ENCODE measurements at places on chromosomes 4 and X.

DNA sequence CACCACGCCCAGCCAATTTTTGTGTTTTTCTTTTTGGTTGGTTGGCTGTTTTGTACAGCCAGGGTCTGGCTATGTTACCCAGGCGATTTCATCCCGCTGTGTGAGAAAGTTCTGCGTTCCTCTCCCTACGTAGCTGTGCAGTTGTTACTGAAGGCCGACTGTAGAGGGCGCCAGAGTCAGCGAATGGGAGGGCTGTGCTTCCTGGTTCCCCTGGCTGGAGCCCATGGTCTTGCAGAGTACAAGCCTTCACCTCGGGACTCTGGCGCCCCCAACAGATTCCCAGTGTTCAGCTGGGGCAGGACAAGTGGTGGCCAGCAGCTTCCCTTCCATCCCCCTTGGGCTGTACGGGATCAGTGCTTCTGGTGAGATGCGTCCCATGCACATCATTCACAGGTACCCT lies 5.6 kb upstream of the CT45A1 start:
- no peak for DNase-seq

DNA sequence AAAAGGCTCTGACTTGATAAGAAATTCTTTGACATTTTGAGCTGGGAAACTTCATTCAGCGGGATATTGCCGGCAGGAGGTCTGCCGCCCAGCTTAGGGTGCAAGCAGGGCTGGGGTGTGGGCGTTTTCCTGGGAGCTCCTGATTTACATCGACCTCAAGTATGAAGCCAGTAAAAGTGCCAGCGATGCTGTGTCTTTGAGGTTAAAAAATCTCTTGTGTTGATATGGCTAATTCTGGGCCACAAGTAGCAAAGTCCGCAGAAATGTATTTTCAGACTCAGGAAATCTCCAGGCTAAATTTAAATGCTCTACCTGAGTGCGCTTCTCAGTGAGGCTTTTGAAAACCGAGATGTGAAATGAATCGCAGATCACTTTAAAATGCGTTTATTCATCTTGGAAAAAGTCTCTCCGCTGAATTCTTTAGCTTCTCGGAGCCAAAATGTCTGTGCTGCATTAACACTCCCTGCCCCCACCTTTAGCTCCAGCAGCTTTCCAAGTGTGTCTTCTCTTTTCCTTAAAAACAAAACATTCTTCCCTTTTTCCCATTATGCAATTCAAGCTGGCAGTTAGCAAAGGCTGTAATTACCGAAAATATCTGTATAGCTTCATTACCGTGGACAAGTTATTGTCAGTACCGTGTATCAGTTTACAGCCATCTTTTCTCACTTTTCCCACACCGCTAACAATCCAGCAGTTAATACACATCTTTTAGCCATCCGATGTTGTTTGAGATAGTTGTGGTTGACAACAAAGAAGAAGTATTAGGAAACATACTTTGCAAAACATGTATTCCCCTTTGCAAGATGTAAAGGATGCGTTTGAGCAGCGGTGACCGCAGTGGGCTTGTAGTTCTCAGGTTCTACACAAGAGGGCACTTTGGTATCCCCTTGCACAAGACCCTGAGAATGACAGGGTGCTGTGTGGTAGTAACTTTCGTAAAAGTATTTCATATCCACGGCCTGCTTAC lies 136.0 kb upstream of the STX18 start:
- no peak for DNase-seq

- no peak for DNase-seq
Observed at GRCh38 chr4:28167411-28167810, 1306.8 kb downstream of the STIM2 start.

DNA sequence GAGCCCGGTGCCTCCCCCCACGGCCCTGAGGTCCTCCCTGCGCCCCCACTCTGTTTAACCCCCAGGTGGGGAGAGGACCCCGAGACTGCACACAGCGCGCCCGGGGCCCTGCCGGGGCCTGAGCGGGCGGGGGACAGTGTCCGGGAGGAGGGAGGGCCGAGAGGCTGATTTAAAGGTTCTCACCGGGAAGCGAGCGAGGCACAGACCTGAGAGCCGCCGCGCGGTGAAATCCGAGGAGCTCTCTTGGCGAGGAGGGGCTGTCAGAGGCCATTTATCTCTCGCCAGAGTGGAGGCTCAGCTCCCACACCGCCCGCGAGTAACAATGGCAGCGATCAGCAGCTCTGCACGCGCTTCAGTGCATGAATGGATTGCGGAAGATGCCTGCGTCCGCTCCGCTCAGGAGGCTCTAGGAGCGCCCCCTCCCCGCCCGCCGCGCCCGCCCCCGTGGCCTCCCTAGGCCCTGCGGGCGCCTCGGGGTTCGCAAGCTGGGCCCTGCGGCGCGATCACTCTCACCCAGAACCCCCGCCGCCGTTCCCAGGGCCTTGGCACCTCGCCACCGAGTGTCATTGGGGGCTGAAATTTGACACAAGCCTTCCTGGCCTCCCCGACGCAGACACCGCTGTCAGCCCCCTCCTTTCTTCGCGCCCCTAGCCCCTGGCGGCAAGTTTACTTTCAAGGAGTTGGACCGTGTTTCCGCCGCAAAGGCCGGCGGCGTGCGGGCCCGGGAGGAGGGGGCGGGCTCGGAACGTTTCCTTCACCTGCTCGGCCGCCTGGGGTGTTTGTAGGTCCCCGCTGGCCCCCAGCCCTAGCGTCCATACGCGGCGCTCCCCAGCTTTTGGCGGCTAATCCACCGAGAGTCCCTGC lies 48.7 kb upstream of the BCOR start:
- no peak for DNase-seq

- DNase-seq: no peak
Observed at GRCh38 chrX:29876733-29877132, 338.6 kb upstream of the MAGEB2 start.

GRCh38 chr4:127370604-127371003 lies 262.2 kb upstream of the INTU start:
- no peak for DNase-seq

- DNase-seq: no peak
Observed at GRCh38 chr4:39068907-39069306, 6.9 kb downstream of the KLHL5 start.

GRCh38 chr4:182185491-182185890 lies 57.7 kb upstream of the TENM3 start:
- DNase-seq: no peak

DNA sequence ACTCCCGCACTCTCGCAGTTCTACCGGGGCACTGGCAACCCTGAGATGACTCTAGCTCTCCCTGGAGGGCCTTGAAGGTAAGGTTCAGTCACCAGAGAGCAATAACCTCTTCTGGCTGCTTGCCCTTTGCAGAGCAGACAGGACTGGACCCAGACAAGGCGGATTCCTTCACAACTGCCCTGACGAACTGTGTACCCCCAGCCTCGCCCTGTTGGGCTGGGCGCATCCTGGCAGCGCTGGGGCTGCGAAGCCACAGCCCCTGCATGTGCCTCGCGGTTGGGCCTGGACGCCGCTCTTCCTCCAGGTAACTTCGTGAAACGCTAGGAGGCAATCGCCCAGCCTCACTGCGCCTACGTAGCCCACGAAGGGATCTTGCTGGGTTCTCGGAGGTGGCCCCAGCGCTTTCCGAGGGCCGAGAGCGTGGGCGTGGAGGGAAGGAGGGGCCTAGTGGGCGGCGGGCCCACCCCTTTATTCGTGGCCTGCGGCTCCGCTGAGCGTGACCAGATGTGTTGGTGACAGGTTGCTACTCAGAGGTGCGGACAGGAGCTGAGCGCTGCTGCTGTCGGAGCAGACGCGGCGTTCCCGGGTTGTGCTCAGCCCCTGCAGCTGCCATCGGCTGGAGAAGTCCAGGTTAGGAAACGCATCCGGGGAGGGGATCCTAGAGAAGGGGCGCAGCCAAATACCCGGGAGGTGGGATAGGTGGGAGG lies 1.9 kb upstream of the MAMLD1 start:
- no peak for DNase-seq

DNA sequence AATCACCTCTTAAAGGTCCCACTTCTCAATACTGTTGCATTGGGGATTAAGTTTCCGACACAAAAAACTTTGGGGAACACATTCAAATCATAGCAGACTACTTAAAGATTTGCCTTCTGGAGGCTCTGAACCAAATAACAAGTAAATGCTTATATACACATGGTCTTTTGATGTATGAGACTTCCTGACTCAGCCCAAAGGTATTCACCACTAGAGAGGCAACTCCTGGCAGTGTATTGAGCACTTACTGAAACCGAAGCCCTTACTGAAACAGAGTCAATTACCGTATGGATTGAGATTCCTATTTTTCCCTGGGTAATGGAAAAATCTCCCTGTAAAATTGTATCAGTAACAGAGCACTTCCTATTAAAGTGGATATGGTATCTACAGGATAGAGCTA lies 45.4 kb downstream of the ZCCHC13 start:
- no peak for DNase-seq

DNA sequence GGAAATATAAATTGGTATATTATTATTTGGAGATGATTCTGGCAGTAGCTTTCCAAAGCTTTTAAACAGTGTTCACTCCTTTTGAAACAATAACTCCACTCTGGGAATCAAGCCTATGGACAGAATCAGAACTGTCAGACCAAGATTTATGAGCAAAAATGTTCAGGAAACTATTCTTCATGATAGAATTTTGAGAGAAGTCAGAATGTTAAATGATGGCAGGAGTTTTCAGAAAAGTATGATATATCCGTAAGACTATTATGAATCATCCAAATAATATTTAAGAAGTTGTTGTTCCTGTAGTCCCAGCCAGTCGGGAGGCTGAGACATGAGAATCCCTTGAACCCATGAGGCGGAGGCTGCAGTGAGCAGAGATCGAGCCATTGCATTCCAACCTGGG lies 50.5 kb upstream of the ADGRG2 start:
- DNase-seq: no peak

DNA sequence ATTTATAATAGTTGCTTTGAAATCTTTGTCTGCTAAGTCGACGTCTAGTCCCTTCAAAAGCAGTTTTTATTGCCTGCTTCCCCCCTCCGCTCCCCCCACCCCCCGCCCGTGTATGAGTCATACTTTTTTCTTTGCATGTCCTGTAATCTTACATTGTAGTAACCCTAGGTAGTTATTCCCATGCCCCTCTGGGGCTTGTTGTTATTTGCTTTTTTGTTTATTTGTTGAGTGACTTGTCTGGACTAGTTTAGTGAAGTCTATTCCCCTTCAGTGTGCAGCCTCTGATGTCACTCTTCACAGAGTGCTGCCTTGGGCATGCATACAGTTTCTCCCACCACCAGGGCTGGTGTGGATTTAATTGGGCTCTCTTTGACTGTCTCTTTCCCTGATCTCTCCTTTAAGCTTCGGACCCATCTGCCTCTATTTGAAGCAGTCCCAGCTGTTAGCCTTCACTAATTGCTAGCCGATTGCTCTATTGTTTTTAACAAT lies 86.2 kb downstream of the PPEF1 start:
- no peak for DNase-seq

GRCh38 chrX:20664774-20665173 lies 398.1 kb upstream of the RPS6KA3 start:
- no peak for DNase-seq

DNA sequence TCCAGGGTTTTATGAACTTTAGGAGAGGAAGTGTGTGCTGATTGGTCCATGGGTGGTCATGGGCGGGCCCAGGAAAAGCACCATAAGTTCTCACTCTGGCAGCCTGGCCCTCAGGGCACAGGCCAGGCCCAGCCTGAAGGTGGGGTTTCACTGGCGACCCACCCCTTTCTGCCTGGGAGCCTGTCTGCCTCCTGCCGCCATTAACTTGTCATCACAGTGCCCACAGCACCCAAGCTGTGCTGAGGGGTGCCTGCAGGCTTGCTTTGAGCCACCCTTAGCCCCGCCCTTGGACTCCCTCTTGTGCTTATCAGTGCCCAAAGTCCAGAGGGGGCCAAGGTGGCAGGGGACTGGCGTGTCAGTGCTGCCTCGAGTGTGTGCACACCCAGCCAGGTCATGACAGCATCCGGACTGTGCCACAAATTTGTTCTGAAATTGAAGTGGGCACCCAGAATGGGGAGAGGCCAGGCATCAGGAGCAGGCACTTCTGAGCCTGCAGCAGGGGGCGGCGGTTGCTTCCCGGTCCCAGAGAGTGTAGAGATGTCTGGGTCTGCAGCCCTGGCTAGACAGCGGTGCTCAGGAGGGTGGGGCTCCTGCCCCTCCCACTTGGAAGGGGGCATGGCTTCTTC lies 455.6 kb downstream of the TMA16 start:
- no peak for DNase-seq

GRCh38 chr4:150252306-150252705 lies 174.1 kb downstream of the DCLK2 start:
- DNase-seq: no peak

DNA sequence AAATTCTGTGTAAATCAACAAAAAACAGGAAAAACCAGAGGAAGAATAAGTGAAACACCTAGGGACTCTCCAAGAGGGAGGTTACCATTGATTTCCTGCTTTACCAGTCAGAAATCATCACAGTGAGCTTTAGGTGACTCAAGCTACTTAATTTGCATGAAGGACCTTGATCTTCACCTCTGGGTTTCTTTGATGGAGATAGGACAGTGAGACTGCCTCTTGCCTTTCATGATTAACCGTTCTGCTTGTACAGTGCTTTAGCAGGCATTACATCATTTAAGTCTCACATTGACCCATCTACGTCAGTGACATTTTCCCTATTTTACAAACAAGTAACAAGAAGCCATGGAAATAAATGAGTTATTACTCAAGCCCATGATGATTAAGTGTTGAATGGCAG lies 3.4 kb upstream of the GK start:
- no peak for DNase-seq

Data from stimulated activated CD8-positive, alpha-beta memory T cell treated with anti-CD3 and anti-CD28 coated beads, Interleukin-7, amount 100 ng/mL, for 24 hours (primary cell).